Activated naive CD4-positive, alpha-beta T cell (primary cell): ENCODE measurements at places on chromosomes 6 and 20.
A peak's percentile ranks its signal among the peaks of the same experiment; 100 is the strongest.

- no peak for DNase-seq
Measured at GRCh38 chr20:3101737-3102574, 17.4 kb upstream of the AVP start.

GRCh38 chr6:37848371-37848770 lies 28.8 kb downstream of the ZFAND3 start:
- DNase-seq: no peak

GRCh38 chr6:69098910-69099309 lies 463.8 kb downstream of the ADGRB3 start:
- no peak for DNase-seq

- no peak for DNase-seq
Measured at GRCh38 chr6:153302133-153302532, 171.1 kb upstream of the RGS17 start.

DNA sequence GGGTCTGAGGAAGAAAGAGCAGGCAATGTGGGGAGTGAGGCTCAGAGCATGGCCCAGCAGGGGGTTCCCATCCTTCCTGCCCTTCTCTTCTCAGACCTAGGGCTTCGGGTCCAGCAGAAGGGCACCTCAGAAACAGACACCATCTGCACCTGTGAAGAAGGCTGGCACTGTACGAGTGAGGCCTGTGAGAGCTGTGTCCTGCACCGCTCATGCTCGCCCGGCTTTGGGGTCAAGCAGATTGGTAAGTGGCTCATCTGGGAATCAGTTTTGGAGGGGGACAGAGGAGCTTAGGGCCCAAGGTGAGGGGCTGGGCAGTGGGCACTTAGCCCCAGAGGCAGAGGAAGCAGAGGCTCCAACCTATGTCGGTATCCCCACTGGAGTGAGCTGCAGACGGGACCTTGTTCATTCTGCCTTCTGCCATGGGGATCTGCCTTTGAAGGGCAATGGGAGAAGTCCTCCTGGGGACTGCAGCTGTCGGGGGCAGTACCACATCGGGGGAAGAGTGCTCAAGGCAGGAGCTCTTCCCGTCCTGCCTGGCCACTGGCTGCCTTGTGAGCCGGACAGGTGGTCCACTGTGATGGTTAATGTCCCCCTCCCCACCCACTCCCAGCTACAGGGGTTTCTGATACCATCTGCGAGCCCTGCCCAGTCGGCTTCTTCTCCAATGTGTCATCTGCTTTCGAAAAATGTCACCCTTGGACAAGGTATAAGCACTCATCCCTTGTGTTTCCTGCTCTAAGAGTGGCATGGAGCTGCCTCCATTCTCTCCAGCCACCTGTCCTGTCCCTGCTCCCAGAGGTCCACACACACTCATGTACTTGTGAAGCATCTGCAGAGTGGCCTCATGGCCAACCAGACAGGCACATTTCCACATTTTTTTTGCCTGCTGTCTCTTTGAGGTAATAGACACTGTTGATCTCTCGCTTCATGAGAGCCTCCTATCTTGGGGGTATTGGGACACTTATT lies 4.7 kb downstream of the CD40 start:
- no peak for DNase-seq

- DNase-seq: no peak
Measured at GRCh38 chr6:113403966-113404595, 453.1 kb upstream of the MARCKS start.

DNA sequence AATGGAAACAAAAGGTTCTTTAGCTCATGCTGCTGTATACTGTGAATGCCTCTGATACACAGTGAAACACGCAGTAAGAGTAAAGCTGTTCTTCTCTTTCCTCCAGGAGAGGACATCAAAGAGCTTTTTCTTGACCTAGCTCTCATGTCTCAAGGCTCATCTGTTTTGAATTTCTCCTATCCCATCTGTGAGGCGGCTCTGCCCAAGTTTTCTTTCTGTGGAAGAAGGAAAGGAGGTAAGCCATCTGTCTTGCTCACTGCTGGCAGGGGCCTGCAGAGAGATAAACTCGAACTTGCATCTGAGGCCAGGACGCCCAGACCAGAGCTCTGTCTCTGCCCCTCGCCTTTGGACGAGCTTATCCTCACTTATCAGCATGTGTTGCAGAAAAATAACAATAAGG lies 37.7 kb downstream of the LY86 start:
- no peak for DNase-seq

DNA sequence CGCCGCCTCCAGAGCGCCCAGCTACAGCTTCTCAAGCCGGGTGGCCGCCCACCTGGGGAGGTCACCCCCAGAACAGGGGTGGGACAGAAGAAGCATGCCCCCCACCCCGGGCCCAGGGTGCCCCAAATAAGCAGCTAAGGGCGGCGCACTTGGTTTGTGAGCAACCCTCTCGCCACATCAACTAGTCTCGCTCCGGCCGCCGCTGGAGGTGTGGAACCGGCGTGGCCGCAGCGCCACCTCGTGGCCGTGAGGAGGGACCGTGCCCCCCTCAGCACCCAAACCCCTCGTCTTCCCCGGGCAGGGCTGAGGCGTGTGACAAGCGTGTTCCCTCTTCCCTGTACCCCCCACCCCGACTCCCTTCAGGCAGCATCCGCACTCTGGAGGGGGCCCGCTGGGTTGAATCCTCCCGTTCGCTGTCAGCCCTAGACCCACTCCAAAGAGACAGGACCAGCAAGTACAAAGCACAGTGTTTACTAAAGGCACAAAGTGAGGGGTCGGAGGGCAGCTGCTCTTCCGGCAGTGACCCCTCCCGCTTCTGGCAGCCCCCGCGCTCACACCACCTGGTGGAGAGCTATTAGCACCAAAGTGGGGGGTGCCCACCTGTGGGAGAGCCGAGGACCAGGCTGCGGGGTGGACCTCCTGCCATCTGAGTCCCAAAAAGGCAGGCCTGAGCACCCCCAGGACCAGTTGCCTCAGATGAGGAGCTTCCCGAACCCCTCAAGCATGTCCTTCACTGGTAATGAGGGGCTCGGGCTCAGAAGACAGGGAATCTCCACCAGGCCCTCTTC lies 45.4 kb downstream of the MDFI start:
- DNase-seq: peak; percentile 49

GRCh38 chr6:53624502-53624901 lies 41.1 kb downstream of the KLHL31 start:
- no peak for DNase-seq

DNA sequence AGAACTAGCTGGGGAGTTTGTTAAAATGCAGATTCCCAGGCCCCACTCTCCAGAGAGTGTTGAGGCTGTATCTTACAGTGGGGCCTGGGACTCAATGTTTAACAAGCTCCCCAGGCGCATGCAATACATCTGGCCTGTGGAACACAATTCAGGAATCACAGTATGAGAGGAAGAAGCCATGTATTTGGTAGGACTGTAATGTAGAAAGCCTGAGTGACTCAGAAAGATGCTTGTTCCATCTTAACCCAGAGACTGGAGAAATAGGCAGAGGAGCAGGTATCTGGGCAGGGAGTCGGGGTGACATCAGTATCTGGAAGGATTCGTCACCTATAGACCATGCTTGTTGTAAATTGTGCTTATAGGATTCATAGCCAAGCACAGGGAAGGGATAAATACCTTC lies 90.5 kb downstream of the UNC5CL start:
- DNase-seq: no peak

DNA sequence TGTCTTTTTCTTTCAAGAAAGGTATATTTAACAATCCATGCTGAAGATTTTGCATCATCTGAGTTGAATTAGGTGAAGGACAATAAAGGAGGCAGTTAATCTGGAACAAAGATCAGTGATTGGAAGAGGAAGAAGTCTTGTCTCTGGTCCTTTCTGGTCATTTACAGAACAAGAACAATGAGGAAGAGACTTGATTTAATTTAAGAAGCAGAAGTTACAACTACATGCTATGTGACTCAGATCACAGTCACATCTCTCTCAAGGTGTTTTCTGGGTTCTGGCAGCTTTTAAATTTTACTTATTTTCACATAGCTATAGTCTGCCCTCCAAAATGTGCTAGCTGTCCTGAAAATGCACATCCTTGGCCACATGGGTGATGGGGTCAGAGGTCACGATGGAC lies 53.5 kb upstream of the DEK start:
- DNase-seq: no peak

DNA sequence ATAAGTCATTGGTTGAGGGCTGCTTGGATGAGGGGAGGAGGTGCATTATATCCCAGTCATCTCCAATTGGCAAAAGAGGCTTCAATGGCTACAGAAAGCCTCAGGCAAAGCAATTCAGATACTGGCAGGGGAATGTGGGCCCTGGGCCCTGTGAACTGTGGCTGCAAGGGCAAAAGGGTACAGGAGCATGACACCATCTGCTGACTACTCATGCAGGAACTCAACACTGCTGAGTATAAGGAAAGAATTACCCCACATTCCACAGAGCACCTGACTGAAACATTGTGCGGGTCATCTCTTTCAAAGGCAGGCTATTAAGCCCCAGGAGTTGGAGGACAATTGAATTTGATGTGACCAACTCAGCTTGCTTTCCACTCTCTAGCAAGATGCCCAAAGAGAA lies 92.1 kb upstream of the SPTLC3 start:
- no peak for DNase-seq

DNA sequence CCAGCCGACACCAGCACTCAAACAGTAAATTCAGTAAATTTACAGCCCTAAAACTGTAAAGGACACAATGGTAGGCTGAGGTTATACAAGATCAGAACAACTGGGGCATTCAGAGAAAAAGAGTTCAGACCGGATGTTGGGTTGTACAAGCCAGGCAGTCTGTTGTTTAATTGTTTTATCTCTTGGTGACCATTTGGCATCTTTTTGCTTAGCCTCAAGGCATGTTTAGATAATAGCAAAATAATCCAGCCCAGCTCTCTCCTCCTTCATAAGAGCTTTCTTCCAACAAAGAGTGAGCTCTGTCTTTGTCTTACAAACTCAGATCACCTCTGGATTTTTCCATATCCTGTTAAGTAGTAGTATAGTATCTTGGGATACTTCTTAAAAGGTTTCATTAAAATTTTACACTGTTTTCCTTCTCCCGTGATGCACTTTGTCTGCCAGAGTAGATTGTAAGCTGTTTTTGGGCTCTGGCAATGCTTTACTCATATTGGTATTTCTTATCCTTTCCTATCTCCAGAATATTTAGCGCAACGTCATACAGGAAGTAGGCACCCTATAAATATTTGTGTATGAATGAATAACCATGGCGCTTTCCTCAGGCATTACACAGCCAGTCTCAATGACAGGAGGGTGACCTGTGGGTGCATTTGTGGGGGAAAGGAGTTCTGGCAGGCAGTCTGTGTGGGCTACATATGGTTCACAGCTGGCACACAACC lies 35.6 kb upstream of the TRAM2 start:
- DNase-seq: no peak

DNA sequence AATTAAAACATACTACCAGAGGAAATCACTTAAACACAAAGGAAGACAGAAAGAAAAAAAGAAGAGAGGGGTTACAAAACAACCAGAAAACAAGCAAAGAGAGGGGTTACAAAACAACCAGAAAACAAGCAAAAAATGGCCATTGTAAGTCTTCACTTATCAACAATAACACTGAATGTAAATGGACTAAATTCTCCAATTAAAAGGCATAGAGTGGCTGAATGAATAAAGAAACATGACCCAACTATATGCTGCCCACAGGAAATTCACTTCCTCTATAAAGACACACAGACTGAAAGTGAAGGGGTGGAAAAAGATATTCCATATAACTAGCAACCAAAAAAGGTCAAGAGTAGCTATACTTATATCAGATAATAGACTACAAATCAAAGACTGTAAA lies 180.0 kb downstream of the WDR27 start:
- no peak for DNase-seq

GRCh38 chr6:37168811-37169495 lies 999 bp upstream of the PIM1 start:
- DNase-seq: no peak

- no peak for DNase-seq
Measured at GRCh38 chr6:161971043-161971442, 697.2 kb upstream of the AGPAT4 start.

DNA sequence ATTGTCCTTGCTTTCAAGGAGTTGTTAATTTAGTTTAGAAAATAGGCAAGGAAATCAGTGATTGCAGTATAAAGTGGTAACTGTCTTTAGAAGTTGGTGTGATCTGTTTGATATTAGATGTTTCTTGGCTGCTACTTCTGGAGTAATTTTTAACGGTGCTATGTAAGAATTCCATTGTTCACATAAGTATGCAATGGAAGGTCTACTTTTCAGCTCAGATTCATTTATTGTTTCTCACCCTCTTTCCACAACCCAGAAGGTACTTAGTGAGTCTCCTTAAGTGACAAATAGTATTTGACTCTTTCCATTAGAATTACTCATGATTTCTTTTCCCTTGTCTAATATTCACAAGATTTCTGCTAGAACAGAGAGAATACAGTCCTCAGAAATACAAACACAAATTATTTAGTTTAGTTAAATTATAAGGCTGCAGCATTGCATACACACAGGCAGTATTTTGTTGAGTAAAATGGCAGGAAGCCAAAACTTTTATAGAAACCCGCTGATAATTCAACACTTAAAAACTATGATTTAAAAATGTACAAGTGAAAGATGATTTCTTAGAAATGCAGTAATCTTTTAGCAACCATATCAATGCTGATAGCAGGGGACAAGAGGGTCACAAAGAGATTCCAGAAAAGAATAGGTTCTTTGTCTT lies 554.3 kb downstream of the CD109 start:
- DNase-seq: no peak

GRCh38 chr6:25991785-25992412 lies 29.3 kb downstream of the TRIM38 start:
- no peak for DNase-seq

GRCh38 chr6:155221086-155221485 lies 42.7 kb upstream of the CLDN20 start:
- DNase-seq: no peak

DNA sequence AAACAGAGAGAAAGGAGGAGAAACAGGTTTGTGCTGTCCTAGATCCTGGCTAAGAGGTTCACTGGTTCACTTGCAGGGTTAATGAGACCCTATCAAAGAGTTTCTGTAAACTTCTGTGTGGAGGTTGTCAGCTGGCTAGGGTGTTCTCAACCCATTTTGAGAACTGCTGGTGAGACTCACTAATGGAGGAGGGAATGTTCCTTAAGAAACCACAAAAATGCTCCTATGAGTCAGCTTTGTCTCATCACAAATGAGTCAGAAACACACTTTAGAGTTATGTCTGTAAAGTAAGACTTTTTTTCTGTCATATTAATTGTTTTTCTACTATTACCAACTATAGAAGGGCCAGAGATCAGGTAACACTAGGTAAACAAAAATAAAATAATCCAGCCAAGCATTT lies 884.4 kb downstream of the PHF3 start:
- no peak for DNase-seq

GRCh38 chr6:29723666-29724588 lies 693 bp downstream of the HLA-F start:
- DNase-seq: peak; percentile 54

- DNase-seq: no peak
Measured at GRCh38 chr20:41981746-41982145, 363.6 kb upstream of the CHD6 start.

GRCh38 chr6:123953920-123954319 lies 150.3 kb downstream of the NKAIN2 start:
- no peak for DNase-seq
